ENCODE measurements at places on chromosomes 4 and X.

DNA sequence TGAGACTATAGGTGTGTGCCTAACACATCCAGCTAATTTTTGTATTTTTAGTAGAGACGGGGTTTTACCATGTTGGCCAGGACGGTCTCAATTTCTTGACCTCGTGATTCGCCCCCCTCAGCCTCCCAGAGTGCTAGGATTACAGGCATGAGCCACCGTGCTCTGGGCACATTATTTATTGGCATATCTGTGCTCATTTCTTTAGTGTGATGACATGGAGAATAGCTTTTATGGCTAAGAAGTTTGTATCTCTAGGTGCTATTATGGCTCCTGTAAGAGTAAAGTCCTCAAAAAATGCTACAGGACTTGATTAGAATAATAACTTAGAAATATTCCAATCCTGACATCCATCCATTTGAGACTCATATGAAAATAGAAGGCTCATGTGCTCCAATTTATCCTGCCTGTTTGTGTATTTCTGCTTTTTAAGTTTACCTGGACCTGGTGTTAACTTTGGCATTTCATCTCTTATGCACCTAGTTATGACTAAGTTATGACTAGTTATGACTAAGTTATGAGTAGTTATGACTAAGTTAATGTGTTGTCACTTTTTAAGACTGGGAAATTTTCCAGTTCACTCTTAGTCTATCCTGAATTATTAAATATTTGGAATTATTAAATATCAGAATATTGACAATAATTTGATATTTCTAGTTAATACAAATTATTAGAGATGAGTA, 36.4 kb upstream of the UNC5C start:
- DNase-seq = no peak

GRCh38 chrX:16946971-16947562, 609 bp downstream of the REPS2 start:
- no peak for DNase-seq

GRCh38 chr4:113090954-113091353, 41.5 kb downstream of the ANK2 start:
- DNase-seq = no peak

DNA sequence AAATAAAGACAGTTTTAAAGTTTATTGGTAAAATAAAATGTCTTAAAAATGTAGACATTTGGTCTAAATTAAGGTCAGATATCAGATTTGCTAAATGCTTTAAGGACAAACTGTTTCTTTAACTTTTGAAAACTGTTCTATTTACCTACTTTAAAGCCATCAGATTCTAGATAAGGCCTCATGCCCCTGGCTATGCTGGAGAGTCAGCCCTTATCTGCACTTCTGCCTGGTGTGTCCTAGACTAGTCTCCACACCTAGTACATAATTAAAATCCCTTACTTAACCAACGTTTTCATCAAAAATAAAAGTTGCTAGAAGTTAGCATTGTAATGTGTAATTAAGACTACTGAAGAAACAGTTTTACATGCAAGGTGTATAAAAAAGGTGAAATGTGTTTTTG, 25.6 kb downstream of the HSD17B11 start:
- no peak for DNase-seq

DNA sequence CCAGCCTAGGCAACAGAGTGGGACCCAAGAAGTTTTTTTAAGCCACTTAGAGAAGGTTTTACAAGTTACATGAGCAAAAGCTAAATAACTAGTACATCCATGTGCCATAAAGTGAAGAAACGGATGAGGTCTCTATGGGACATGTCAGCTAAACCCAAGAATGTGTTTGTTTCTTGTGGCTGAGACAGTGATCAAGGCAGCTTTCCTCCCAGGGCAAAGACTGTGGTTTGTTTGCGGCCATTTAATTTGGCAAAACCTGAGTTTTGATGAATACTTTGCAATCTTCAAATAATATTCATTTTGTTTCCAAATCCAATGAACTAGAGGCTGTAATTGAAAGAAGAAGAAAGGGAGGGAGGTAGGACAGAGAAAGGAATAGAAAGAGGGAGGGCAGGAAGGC, 44.9 kb upstream of the SLC2A9 start:
- peak; percentile 60 for DNase-seq

DNA sequence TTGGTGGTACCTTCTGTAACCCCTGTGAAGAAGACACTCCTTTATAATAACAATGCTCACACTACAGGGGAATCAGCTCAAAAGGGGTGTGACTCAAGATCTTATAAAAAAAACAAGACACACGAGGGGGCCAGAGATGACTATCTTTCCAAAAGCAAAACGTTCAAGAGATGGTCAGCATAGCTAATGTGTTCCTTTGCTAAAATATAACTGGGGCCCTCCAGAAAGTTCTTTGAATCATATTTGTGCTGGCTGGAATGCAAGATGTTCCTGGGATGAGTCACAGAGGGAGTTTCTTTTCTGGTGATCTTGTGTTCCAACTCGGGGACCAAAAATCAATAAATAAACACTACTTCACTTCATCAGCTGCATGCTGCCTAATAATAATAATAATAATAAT, 46.5 kb downstream of the RAI2 start:
- peak; percentile 21 for DNase-seq

- peak; percentile 27 for DNase-seq
Observed at GRCh38 chrX:34631479-34632220, 25.4 kb downstream of the TMEM47 start.

GRCh38 chr4:140042634-140043033, 111.3 kb downstream of the MAML3 start:
- no peak for DNase-seq

- peak; percentile 47 for DNase-seq
Observed at GRCh38 chrX:81195712-81196111, 6.0 kb downstream of the HMGN5 start.

DNA sequence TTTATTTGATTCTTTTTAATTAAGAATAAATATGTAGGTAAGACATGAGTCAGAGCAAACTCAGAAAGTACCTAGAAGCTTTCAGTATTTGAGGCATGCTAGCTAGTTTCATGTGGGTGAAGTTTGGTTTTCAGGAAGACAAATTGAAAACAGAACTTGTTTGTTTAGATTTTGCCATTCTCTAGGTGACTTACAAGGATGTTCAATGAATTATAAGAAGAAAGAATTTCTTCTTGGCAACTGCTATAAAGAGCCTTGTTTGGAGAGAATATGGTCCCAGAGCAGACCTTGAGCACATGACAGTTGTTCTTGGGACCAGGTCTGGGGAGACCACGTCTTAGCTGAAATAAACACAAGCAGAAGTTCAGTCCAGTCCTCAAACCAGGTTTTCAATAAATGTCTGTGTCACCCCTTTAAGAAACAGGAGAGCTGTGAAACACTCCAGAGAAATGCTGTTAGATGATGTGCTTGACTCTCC, 38.0 kb upstream of the IL21 start:
- DNase-seq = no peak

DNA sequence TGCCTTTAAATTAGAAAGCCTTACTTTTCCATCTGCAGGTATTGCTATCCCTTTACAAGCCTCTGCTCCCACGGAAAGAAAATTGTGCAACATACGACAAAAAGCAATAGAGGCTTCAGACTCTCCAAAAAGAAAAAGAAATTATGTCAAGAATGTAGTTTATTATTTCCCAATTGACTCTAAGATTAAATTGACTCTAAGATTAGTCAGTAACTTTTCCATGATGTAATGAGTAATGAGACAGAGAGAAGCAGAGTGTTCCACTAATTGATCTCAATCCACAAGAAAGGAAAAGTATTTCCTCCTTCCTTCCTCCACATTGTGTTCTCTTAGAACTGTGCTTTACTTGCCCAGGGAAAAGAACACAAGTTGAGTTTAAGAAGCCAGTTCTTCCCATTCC, 345.7 kb upstream of the HS3ST1 start:
- no peak for DNase-seq

DNA sequence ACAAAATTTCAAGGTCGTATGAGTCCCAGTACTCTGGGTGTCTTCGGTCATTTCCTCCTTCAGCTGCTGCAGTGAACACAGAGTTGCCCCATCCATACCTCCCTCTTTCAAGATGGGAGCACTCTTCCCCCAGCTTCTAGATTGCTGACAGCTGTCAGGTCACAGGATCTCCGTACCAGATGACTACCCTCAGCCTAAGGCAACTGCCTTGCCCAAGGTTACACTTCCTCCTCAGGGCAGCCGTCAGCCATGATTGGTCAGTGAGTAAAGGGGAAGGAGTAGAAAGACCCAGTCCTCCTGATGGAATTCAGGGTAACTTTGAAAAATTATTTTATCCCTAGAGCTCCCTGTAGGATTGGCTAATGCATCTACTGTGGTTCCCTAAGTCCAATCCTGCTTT, 81.6 kb downstream of the NAF1 start:
- no peak for DNase-seq

DNA sequence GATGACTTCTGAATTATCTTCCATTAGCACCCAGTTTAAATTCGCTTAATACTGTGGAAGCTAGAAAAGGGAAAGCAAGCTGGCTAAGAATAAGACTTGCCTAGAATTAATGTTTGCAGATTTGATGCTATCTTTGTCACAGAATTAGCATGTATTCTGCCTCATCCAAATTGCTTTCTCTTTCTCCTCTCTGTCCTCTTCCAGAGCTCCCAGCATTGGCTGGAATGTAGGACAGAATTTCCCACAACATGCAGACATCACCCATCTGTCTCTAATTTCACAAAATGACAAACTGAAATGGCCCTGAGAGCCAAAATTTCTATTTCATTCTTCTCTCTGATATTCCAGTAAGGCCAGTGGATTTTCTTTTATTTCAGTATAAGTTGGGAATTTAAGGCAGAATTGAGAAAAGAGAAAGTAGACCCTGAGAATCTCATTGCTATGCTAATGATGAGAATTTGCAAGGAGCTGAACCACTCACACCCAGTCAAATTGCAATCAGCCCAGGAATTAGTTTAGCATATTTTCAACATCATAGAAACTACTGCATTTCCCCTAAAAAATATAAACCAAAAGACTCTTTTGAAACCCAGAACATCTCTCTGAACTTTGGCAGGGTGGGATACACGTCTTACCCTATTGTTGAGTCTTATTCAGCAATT, 188.8 kb downstream of the RCHY1 start:
- DNase-seq = no peak

DNA sequence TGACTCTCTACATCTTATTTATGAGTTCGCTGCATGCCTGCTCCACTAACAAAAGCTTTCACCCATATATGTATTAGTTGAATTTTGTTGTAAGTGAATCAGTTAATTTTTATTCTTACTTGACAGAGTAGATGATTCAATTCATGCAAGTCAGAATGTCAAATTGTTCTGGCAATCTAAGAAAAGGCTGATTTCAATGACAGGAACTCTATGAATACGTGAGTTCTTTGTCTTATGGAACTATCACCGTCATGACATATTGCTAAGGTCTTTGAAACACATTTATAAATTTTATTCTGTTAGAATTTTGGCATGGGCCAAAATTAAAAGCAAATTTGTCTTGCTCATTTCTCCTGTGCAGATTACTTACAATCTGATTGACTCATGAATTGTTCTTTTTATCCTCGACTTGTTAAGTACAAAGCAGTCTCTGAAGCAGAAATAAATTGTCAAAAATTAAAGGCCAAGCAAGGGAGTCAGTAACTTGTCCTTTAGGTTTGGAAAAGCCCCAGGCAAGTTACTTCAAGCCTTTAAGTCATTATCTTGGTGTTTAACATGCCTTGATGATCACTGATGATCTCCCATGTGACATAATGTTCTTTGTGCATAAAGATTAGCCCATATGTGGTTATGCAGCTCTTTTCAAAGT, 89.0 kb upstream of the GC start:
- DNase-seq = no peak

GRCh38 chr4:173057442-173057841, 111.2 kb upstream of the GALNT7 start:
- DNase-seq = no peak

- DNase-seq = no peak
Observed at GRCh38 chr4:187995322-187996207, at the start of gene ZFP42. Gene ZFP42 (plus strand): TSS chr4:187995771. CDS start chr4:188002808, 7,037 bp downstream.

DNA sequence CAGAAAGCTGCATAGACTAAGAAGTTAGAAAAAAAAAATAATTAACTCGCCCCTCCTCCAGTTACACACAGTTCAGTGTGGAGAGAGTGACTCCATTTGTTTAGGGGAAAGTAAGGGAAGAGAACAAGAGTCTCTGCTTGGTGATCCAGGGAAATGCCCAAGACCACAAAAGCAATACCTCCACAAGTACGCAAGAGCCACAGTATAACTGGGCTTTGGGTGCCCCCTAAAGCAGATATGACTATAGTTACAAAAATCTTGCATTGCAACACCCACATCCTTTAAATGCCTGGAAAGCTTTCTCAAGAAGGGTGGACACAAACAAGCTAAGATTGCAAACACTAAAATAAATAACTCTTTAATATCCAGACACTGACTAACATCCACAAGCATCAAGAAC, 164.2 kb upstream of the NRK start:
- DNase-seq = peak; percentile 25

GRCh38 chr4:74543983-74544382, 99.0 kb downstream of the AREG start:
- DNase-seq = peak; percentile 82

GRCh38 chr4:89298788-89299152, 8.8 kb downstream of the GPRIN3 start:
- peak; percentile 26 for DNase-seq

DNA sequence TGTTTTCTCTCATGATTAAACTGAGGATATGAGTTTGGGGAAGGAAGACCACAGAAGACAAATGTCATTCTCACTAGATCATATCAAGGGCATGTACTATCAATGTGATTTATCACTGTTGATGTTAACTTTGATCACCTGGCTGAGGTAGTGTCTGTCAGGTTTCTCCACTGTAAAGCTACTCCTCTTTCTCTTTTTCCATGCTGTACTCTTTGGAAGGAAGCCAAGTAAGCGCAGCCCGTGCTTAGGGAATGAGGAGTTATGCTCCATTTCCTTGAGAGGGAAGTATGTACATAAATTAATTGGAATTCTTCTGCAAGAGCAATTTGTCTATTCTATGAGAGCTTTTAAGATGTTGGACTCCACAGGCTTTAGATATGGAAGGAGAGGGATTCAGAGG, 4.0 kb upstream of the KANTR start:
- DNase-seq = no peak

DNA sequence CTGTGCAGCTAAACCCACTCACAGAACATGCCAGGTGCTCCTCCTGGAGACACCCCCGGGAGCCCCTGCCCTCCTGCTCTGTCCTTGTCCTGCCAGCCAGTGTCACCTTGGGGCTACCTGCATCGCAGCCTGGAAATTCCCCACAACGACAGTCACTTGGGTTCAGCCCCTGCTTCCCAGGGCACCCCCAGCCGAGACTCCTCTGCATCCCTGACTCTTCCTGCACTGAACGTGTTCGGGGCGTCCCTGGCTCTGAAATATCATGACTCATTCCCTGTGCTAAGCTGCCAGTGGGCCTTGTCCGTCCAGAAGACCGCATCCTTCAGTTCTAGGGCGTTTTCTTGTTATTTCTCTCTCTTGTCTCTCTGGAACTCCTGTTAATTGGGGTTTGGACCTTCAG, 5.8 kb downstream of the CFAP99 start:
- DNase-seq = peak; percentile 20

DNA sequence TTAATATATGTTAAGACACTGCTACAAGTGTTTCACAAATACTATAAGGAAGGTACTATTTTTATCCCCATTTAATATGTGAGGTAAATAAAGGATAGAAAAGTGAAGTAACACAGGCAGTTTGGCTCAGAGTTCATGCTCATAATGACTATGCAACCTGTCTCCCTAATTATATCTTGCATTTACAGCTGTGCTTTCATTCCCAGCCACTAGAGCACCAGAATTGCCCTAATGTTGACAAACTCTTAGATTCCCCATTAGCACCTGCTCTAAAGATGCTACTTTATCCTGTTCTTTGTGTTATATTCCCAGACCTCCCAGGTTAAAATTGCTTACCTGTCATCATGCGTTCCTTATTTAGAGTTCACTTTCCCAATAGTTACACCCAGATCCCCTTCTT, 833.6 kb downstream of the CCSER1 start:
- no peak for DNase-seq

GRCh38 chr4:64889906-64890610, 480.8 kb upstream of the TECRL start:
- DNase-seq = no peak

All from AG10803 (cell line).